ENCODE measurements at places on chromosomes 16 and 17.

GRCh38 chr17:79504181-79504605 lies 106.7 kb downstream of the RBFOX3 start:
- DNase-seq: no peak

DNA sequence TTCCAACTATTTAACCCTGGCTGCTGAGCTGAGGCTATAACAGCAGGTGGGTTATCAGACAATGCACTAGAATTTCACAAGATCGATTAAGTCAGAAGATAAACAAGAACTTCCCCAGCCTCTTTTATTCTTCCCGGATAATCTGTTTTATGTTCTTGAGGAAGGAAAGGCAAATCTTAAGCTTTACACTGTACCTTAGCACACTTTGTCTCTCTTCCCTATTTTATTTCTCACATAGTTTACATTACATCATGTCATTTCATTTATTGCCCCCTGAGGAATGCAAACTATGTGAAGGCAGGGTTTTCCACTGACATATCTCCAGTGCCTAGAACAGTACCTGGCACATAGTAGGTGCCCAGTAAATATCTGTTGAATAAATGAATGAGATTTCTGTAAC lies 139.6 kb downstream of the SKAP1 start:
- no peak for DNase-seq

GRCh38 chr16:51898872-51899271 lies 648.1 kb downstream of the TOX3 start:
- peak; percentile 33 for DNase-seq

DNA sequence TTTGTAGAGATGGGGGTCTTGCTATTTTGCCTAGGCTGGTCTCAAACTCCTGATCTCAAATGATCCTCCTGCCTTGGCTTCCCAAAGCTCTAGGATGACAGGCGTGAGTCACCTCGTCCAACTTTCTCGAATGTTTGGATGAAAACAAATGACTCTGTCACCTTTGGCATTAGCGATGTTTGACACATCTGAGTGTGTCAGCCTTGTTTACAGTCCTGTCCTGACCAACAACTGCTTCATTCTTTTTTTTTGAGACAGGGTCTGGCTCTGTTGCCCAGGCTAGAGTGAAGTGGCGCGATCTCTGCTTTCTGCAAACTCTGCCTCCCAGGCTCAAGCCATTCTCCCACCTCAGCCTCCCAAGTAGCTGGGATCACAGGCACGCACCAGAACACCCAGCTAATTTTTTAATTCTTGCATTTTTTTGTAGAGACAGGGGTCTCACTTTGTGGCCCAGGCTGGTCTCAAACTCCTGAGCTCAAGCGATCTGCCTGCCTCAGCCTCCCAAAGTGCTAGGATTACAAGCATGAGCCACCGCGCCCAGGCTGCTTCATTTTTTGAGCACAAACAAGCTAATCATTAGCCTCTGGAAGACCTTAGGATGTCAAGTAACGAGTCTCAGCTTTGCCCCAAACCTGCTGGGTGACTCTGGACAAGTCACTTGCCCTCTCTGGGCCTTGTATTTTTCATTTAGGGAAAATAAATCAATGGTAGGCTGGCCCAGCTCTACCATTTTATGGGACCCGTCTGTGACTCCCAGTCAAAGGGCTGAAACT lies 7.4 kb downstream of the MYH11 start:
- no peak for DNase-seq

- peak; percentile 58 for DNase-seq
Measured at GRCh38 chr17:17928398-17929287, 43.6 kb downstream of the TOM1L2 start.

DNA sequence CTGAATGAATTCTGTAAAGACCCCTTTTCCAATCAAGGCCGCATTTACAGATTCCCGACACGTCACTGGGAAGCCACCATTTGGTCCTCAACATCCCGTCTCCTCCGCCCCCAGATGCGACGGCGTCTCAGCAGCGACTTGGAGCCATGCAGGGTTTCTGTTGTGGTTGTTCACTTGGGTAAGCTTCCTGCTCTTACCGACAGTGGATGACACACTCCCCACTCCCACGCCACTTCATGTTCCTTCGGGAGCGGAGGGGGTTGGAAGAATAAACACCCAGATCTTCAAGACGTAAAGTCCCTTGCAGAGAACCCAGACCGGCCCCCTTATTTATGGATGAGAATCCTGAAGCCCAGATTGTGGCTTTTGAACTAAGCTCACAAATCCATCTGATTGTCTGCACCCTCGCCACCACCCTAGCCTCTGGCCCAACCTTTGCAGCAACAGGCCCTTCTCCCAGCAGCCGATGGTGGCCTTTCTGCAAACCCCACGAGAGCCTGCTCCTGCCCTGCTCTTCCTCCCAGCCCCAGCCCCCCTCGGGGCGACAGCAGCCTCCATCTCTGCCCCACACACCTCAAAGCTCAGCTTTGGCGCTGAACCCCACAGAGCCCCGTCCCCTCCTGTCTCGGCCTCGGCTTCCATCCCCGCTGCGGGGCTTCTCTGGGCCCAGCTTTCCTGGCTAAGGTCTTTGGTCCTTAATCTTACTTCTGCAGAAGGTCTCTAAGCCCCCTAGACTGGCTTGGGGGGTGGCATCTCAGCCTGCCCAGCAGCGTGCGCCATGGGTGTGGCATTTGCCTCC lies 19.0 kb upstream of the OSGIN1 start:
- DNase-seq: peak; percentile 42

- DNase-seq: peak; percentile 76
Measured at GRCh38 chr17:6505425-6506142, 50.8 kb downstream of the PITPNM3 start.

DNA sequence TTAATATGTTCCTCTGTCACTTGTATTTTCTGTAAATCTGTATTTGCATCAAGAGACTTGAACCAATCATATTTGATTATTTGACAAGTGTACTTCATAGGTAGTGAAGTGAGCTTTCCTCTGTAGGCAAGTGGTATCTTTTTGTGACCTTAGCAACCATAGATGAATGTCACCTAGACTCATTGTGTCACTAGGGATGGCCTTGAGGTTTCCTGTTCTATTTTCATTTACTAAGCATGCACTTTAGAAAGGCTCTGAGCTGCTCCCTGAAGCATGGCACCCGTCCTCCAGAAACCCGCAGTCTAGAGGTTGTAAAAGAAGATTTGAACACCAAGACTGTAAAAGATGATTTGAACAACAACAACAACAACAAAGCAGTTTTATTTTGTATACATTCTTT lies 151.7 kb downstream of the PRKCB start:
- DNase-seq: no peak

DNA sequence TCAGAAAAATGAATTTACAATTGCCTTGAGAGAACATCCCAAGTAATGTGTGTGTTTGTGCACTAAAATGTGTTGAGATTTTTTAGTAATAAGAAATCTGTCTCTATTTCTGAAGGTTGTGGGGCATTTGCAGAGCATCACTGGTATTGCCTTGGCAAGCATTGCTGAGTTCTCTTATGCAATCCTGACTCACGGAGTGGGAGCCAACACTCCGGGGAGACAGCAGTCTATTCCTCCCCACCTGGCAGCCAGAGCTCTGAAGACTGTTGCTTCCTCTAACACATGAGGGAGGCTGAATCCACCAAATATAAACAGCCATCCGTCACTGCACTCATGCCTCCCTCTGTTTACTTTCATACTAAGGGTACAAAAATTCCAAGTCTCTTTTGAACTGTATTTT lies 10.6 kb downstream of the CNTD1 start:
- DNase-seq: peak; percentile 89

DNA sequence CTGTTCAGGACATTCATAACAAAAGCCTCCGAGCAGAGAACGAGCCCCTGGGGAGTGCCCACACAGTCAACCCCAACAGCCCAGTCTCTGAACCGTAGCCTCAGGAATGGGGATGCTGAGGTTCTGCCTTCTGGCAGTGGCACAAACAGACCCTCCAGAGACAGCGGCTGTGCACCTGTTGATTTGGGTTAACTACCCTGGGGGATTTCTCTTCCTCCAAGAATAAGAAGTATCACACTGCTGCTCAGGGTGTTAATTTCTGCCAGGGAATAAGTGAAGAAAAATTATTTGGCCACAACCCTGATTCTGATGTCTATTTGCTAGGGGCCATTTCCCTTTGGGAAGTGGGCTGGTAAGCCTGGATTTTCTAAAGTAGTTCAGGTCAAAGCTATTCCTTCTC lies 51.0 kb upstream of the PIRT start:
- DNase-seq: no peak

DNA sequence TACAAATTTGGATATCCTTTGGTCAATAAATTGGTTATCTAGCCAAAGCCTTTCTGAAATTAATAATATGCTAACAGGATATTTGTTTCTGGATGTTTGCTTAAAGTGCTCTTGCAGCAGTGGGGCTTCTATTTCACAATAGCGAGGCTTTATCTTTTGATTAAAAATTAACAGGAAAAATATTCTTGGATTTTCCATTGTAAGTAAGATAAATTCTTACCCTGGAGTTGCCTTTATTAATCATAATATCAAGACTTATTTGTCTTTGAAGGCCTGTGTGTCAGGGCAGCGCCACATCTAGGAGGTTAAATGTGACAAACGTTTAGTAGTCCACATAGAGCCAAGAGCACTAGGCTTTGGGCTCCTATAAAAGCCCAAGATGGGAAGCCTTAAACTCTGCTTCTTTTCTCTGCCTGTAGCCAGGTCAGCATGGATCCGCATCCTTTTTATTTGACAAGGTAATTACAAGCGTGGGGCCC lies 5.3 kb downstream of the TMEM97 start:
- no peak for DNase-seq

All from fibroblast of pulmonary artery (primary cell).